ENCODE measurements at places on chromosomes 13 and 19.

DNA sequence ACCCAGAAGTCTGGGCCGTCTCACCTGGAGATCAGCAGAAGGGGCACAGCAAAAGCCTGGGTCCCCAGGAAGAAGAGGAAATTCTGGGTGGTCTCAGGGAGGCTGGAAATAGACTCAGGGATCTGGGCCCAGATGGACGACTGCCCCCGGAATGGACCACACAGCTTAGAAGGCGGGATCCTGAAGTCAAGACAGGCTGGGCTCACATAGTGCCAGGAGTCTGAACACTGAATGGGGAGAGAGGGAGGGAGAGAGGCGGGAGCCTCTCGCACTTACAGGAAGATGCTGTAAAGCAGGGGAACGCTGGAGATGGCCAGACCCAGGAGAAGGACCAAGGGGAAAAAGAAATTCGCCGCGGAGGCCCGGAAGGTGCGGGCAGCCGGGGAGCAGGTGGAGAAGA is 1.3 kb upstream of the LENG1 start:
- no peak for DNase-seq

DNA sequence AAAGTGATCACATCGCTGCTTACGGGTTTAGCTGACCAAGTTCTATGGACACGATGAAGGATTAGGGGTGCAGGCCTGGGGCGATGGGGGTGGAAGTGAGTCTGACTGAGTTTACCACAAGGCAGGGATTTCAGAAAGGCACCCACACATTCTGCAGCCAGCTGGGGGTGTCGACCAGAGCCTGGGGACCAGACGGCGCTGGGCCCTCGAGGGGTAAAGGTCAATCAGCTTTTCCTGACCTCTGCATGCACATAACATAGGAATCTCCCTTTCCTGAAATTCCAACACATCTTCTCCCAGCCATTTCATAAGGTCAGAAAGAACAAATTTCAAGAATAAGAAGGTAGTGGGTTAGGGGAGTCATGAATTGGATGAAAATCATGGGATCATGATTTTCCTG is 92.0 kb downstream of the ZNF536 start:
- no peak for DNase-seq

DNA sequence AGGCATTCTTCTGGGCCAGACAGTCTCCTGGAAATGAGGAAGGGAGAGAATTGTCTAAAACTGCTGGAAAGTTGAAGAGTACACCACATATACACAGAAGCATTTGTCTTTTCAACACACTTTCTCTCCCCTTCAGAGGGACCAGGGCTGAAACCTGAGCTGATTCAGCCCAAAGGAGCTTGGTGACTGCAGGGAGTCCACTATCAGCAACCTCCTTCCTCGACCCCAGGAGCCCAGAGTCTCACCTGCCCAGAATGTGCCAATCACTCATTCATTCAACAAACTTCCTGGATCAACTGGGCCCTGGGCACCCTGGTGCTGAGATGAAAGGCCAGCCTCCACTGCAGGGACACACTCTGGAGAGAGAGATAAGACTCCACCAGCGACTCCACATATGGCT is 128.9 kb upstream of the VSTM2B start:
- DNase-seq, result no peak

GRCh38 chr13:95497381-95497807 is 55.1 kb upstream of the CLDN10 start:
- peak; percentile 68 for DNase-seq

GRCh38 chr19:40249781-40250180 is 23.3 kb upstream of the CCNP start:
- no peak for DNase-seq

DNA sequence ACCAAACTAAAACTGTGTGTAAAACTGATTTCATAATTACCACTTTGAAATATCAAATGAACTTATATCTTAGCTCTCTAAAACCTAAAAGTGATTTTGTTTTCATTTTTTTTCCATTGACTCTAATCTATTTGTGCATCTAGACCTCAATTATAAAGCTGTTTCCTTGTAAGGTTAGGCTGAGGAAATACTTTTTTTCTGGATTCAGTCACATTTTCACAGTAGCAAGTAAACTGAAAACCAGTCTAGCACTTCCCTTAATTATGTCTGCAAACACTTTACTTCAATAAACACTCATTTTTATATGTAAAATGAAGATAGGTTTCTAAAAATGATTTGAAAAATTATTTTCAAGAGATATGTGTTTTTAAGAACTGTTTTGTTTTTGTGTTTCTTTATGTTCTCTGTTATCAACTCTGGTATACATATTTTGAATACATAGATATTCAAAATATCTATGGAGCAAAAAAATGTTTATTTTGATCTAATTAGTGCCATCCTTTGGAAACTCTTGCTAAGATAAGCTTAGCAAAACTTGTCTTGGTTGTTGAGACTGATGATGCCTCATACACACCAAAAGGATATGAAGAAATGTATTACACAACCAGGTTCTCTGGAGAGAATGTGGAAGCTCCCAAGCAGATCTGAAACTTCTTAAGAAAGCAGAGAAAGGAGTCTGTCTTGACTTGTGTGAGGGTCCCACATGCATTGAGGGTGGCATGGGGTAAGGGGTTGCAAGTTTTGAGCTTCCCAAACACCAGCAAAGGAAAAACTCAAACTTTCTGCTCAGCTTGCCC is 1887.4 kb downstream of the PCDH9 start:
- DNase-seq, result no peak
